ENCODE measurements at places on chromosomes 1 and 21.

DNA sequence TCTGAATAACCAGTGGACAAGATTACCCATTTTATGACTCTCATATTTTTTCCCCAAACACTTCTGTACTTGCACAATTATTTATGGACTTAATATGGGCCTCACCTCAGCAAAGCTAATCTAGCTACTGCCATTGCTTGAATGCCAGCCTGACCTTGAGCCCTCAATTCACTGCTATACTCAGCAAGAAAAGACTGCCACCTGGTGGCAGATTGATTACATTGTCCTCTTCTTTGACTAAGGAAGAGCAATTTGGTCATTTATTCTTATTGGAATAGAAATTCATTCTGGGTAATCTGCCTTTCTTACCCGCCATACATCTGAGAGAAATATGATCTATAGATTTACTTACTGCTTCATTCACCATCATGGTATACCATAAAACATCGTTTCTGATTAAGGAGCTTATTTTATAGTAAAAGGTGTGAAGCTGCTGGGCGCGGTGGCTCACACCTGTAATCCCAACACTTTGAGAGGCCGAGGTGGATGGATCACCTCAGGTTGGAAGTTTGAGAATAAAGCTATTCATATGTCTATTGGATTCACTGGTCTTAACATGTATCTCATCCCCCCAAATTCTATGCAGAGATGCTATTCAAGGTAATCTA lies 32.9 kb upstream of the DIPK1A start:
- peak; percentile 52 for DNase-seq

GRCh38 chr1:119308806-119309205 lies 59.8 kb upstream of the HAO2 start:
- DNase-seq: no peak

- no peak for DNase-seq
Measured at GRCh38 chr1:162734047-162734446, 56.5 kb upstream of the HSD17B7 start.

GRCh38 chr21:24225431-24225830 lies 1381.8 kb downstream of the MRPL39 start:
- DNase-seq: no peak

GRCh38 chr1:35600593-35600992 lies 27.5 kb downstream of the TFAP2E start:
- no peak for DNase-seq

DNA sequence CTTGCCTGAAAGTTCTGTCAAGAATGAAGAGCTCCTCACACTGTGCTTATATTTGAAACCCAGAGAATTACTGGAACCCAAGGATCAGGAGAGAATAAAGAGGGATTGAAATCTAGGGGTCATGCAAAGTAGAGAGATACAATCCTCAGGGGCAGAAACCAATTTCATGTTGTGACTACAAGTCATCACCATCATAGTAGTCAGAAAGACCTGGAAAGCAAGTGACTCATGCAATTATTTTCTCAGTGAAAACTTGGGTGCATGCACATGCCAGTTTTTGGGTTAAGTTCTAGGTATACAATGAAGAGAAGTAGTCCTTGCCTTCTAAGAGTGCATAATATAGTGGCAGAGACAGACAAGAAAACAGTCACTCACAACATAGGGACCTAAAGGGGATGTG lies 210.0 kb downstream of the ZC3H11B start:
- DNase-seq: no peak

DNA sequence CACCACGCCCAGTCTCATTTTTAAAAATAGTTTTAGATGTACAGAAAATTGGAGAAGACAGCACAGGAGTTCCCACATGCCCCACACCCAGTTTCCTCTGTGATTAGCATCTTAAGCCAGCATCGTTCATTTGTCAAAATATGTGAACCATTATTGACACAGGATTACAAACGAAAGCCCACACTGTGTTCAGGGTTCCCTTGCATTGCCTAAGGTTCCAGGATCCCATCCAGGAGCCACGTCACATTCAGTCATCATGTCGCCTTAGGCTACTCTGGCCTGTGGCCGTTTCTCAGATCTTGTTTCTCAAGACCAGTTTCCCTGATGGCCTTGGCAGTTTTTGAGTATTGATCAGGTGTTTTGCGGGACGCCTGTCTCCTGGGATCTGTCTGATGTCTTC lies 34.7 kb upstream of the TNFRSF1B start:
- no peak for DNase-seq

- no peak for DNase-seq
Measured at GRCh38 chr1:239583536-239583935, 197.2 kb downstream of the CHRM3 start.

DNA sequence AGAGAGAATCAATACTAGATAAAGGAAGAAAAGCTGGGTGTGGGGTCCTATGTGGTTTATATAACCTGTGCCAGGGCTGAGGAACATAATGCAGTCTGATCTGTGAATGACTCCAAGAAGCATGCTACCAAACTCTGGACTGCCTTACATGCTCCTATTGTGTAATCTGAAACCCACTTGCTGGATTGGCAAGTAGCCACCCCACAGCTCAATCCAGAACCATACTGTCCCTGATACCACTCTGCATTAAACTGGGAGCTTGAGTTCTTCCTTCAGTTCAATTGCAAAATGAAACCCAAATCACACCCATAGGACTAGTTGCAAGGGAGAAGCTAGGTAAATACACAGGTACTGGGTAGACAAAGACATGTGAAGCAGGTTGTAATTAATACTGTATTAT lies 115.4 kb upstream of the NEGR1 start:
- DNase-seq: no peak

- DNase-seq: no peak
Measured at GRCh38 chr21:37554661-37555379, 188.2 kb downstream of the DYRK1A start.

DNA sequence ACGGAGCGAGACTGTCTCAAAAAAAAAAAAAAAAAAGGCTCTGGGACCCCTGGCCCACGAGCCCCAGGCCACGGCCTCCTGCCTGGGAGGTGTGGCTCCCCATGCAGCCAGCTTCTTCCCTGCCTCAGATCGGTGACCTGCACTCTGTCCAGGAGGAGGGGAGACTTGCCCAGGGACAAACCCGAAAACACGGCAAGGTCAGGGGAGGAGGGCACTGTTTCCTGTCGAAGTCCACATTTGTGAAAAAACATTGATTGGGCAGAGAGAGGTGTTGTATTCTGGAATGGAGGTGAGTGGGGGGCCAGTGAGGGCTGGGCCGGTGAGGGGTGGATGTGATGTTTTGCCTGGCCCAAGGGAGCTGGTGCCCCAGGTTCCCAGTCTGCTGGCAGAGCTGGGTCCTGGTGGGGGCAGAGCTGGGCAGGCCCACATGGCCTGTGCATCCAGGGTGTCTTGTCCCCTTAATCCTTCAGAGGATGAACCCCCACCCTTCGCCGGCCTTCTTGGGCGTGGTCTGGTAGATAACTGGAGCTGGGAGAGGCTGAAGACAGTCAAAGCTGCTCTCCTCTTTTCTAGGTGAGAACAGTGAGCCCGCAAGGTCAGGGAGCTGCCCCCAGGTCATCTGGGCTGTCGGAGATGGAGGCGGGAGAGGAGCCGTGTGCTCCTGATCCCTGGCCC lies 12.4 kb upstream of the FAAP20 start:
- no peak for DNase-seq

- DNase-seq: no peak
Measured at GRCh38 chr1:21916447-21917238, 20.5 kb downstream of the HSPG2 start.

DNA sequence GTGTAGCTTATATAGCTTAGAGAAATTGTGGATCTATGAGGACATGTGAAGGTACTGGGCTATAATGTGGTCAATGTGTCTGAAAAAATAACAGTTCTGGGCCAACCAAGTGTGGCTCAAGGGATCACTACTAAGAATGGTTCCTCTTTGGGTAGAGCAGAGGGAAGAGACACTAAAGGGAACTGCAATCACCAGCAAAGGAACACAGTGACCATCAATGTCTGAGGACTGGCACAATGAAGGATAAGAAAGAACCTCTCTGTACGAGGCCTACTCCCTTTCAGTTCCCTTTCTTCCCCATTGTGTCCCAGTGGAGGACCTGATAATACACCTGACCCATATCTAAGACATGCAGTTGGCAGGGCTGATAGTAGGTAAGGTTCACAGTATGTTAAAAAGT lies 89.9 kb upstream of the JAK1 start:
- no peak for DNase-seq

DNA sequence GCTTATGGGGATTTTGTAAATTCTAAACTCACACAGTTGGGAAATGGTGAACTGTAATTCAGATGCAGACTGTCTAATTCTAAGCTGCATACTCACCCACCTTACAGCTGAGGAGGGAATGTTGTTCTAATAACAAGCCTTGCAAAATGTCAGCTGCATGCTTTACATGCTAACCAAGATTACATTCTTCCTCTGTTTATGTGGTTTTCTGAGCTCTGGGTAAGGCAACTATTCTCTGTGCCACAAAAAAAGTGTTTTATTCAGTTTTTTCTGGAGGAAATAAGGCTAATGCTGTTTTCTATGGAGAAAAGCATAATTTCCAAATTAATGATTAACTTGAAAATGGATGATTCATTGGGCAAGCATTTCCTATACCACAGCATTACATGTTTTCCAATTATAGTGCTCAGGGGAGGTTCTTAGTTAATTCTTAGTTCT lies 64.9 kb downstream of the RGS13 start:
- DNase-seq: no peak

DNA sequence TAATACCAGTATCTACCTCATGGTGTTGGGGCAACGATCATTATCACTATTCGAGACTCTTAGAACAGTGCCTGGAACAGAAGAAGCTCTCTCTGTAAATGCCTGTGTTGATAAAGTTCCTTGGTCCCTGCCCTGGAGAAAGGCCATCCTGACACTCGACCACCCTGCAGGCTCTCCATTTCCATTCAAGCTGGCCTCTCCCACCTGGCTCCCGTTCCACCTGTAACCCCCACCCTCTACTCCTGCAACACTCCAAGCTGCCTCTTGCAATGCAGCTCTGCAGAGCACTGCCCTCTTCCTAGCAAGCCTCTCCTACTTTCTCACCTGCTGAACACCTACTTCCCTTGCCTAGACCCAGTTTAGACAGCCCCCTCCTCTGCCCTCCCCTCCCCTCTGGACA lies 6.1 kb downstream of the SPOCD1 start:
- no peak for DNase-seq

DNA sequence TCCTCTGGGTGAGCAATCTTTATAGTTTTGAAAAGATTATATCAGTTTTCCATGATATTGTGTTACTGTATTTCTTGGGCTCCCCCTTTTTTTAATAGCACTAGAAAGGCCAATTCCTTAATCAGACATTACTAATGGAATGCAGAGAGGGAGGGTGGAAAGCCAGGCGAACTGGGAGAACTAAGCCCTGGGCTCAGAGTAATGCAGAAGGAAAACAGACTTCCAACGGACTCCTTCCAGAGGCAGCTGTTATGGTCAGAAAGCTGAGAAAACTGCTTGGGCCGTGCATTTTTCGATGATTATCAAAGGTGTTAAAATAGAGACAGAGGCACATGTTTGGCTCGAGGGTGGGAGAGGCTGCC lies 206.3 kb downstream of the FOXD2 start:
- peak; percentile 75 for DNase-seq

DNA sequence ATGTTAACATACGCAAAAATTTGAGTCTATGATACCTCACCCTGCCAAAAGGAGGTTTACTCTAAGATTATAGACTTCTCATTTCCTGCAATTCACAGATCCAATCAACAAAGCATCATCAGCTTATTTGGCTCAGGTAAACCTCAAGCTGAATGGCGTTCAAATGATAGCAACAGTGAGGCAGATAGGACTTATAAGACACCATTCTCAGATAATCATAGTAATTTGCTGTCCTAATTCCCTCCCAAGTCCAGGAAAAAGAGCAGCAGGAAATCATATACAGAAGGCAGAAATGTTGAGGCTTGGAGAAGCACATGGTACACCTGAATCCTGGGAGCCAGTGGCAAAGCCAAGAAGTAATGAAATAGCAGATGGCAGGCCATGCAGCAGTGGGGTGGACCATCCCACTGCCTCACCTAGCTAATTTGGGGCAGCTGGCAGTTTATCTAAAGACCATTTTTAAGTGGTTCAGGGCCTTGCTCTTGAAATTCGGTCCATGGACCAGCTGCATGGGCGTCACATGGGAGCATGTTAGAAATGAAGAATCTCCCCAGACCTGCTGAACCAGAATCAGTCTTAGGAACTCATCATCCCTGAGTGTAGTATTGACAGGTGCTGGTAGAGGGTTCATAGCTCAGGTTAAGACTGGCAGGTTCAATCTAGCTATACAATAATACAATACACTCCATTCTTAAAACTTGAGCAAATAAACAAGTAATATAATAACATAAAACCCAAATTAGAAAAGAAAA lies 57.7 kb downstream of the ASTN1 start:
- no peak for DNase-seq

DNA sequence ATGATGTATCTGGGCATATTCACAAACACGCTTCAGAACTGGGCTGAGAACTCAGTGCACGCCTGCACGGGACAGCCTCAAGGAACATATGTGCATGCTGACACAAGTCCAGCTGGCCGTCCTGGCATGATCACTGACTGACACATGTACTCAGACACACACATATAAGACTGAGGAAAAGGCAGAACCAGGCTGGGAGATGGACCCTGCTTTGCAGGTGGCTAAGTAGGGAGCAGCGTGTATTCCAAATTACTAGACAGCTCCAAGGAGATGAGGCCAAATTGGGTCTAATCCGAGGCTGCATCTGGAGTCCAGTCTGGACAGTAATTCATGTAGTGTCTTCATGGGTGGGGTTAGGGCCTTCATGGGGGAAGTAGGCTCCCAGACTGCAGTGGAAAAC lies 41.4 kb upstream of the GJB5 start:
- DNase-seq: no peak

GRCh38 chr21:44822484-44823178 lies 4.8 kb upstream of the SUMO3 start:
- no peak for DNase-seq

DNA sequence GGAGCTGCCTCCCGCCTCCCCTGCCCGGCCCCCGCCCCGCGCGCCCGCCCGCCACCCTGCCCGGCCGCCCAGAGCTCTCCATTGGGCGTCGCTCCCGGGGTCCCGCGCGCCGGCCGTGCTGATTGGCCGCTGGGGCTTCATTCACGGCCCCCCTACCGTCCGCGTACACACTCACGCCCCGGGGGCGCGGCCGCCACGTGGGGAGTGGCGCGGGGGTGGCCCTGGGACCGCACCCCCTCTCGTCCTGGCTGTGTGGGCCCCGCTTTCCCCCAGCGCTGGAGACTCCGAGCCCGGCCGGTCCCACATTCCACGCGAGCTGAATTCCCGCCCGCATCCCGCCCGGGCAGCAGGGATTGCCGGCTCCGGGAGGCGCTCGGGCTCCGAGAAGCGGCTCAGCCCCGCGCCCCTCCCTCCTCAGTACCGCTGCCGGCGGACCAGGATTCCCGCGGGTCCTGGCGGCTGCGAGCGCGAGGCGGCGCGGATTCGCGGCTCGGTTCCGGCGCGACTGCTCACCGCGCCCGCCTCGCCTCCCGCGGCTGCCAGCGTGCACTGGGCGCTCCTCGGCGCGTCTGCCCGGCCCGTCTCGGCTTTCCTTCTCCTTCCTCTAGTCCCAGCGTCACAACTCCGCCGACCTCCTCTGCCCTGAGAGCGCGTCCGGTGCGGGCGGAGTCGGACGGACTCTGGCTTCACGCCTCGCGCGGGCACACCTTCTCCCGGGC lies 450 bp upstream of the POU3F1 start:
- DNase-seq: no peak

All from urinary bladder (tissue), 4 donors.